Activated T-cell treated with anti-CD3 and anti-CD28 coated beads for 24 hours (primary cell): ENCODE measurements at places on chromosomes 3 and 15.
A peak's percentile ranks its signal among the peaks of the same experiment; 100 is the strongest.

DNA sequence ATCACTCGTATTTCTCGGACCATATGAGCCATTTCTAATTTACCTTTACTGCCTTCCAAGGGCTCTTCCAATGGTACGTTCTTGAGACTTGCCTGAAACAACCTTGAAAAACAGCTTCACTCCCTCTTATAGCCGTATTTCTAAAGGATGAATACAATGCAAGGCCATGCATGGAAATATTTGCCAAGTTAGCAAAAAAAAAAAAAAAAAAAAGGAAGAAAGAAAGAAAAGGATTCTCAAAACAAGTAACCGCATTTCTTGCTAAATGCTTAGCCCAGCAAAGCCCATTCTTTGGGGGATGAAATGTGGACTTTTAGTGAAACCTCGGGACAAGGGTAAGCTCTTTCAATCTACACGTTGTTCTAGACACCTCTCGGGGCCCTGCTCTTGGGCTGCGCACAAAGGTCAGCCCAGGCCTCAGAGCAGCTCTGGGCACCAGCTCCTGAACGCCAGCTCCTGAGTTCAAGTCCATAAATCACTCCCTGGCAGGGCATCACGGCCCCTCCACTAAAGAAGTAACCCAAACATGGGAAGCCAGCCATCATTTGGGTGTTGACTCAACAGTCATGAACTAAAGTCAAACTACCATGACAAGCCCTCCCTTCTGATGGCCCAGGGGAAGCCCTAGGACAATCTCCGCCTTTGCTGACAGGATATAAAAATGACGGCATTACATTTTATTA lies 132.7 kb downstream of the ADAMTS17 start:
- no peak for DNase-seq

- no peak for DNase-seq
Measured at GRCh38 chr3:114838025-114838424, 309.1 kb downstream of the ZBTB20 start.

DNA sequence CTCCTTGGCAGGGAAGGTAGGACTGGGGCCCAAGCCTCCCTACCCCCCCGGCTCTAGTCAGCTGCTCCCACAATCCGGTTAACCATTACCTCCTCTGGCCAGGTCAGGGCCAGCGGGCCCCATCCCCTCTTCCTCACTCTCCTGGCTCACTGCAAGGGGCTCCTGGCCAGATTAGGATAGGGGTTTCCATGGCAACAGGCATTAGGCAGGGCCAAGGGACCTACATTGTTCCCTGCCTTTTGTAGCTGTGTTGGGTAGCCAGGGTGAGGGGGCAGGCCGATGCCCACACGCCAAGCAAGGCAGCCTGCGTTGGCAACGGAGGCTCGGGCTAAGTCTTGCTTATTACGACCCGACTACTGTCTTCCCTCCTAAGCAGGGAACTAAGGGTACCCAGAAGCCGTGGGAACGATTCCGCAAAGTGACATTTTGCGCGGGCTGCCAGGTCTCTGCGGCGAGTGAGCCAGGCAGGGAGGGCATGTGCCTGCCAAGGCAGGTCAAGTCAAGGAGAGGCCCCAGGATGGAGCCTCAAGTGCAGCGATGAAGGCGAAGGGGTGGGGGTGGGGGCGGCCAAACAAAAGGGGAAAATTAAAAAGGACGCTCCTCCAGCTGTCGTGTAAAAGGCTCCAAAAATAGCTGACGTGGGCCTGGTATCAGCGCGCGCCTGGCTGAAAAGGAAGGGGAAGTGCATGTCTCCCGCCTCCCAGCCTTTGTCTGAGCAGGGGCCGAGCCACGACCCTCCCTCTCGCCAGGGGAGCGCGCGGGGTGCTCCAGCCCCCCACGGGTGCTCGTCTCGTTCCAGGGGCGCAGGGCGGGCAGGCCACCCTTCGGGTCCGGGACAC lies 919 bp downstream of the IDH2 start:
- DNase-seq = no peak

- DNase-seq = no peak
Measured at GRCh38 chr3:50554553-50554952, 13.0 kb downstream of the C3orf18 start.

DNA sequence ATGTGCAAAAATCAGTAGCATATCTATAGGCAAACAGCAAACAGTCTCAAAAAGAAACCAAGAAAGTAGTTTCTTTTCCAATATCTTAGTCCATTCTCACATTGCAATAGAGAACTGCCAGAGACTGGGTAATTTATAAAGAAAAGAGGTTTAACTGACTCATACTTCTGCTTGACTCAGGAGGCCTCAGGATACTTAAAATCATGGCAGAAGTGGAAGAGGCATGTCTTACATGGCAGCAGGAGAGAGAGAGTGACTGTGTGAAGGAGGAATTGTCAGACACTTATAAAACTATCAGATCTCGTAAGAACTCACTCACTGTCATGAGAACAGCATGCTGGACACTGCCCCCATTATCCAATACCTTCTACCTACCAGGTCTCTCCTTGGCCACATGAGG lies 327.9 kb upstream of the EPHA3 start:
- no peak for DNase-seq

- no peak for DNase-seq
Measured at GRCh38 chr3:52479877-52480575, 15.1 kb upstream of the STAB1 start.

GRCh38 chr15:64894395-64895056 lies 17.2 kb upstream of the ANKDD1A start:
- DNase-seq = peak; percentile 56

DNA sequence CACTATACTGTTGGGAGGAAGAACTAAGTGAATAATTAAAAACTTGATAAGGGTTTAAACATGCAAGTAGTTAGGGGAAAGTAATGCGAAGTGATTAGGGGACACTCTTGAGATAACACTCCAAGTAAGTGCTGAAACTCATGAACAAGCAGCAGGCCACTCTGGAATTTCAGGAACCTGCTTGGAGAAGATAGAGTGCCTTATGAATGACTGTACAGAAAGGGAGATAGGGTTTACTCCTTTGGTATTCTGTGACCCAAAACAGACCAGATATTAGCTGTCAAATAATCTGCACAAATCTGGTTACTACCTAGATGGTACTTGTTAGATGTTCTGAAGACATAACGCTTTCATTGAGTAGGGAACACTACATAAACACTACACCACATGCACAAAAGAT lies 85.6 kb downstream of the FRMD4B start:
- no peak for DNase-seq

GRCh38 chr15:91853948-91854638 lies 585 bp downstream of the SLCO3A1 start:
- no peak for DNase-seq

- DNase-seq = peak; percentile 35
Measured at GRCh38 chr3:172332256-172333041, 115.8 kb downstream of the GHSR start.

- DNase-seq = peak; percentile 9
Measured at GRCh38 chr15:73127302-73127936, 75.2 kb downstream of the NEO1 start.

DNA sequence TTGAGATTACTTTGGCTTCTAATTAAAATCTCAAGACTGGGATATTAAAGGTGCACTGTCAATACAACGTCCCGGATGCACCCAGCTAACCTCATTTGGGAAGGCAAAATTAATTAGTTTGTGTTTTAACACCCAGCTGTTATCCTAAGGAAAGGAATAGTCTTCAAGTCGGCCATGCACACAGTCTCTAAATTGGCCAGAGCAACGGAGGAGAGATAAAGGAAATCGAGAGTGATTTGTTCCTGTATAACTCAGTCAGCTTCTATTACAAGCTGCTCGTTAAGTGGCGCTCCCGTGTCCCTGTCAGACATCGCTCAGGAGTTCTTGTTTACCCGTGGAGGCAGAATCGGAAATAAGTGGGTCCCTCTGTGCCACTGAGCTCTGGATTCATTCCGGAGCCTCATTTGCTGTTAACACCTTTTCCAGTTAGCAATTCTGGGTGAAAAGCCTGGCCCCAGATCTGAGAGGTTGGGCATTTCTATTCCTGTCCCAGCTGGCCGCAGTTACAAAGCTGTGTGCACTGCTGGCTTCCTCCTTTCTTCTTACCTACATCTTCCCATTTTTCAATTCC lies 63.9 kb downstream of the ST8SIA2 start:
- no peak for DNase-seq

DNA sequence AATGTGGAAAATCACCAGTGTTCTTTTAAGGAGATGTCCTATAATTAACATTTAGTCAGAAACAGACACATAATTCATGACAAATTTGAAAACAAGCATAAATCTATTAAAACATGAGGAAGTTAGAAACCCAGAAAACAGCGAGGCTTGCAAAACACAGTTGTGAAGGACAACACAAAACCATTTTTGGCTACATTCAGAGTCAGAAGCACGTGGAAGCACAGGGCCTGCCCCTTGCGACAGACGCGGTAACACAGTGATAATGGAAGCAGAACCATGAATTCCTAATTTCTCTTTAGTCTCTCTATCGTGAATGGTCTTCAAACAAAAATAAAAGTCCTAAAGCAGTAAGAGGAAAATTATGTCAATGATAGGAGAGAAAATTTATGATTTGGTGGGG lies 12.2 kb downstream of the NCEH1 start:
- no peak for DNase-seq

DNA sequence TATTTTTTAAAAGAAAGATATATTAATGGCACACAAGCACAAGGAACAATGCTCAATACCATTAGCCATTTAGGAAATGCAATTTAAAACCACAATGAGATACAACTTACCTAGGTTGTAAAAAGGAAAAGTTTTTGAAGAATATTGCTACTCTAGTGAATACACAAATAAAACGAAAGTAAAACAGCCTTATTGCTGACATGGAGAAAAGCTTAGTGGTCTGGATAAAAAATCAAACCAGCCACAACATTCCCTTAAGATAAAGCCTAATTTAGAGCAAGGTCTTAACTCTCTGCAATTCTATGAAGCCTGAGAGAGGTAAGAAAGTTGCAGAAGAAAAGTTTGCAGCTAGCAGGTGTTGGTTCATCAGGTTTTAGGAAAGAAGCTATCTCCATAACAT lies 892.7 kb upstream of the ALCAM start:
- no peak for DNase-seq

DNA sequence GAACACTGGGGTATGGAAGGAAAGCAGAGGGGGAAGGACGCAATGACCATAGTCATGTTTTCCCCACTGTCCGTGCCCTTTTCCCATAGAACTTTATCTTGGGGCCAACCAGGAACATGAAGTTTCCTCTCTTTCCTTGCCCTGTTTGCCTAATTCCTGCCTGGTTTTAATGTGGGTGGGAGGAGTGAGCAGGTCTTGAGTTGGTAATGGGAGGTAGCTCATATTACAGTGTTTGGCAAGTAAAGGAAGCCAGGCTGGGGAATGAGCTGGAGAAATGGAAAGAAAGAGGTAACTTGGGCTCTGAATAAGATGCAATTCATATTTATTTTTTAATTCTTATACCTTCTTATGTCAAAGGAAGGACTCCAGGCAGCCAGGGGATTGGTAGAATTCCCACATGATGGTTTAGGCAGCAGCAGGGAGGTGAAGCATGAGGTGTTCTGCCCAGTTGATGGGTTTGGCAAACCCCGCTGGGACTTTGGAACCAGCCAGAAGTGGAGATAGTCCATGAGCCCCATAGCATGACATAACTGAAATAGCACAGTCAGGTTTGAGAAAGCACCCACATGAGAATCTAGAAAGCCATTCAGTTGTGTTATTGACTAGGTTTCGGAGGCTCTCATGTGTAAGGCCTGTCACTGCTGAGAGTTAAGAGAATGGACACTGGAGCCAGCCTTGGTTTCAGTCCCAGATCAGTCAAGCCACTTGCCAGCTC lies 60.0 kb downstream of the CCK start:
- no peak for DNase-seq

DNA sequence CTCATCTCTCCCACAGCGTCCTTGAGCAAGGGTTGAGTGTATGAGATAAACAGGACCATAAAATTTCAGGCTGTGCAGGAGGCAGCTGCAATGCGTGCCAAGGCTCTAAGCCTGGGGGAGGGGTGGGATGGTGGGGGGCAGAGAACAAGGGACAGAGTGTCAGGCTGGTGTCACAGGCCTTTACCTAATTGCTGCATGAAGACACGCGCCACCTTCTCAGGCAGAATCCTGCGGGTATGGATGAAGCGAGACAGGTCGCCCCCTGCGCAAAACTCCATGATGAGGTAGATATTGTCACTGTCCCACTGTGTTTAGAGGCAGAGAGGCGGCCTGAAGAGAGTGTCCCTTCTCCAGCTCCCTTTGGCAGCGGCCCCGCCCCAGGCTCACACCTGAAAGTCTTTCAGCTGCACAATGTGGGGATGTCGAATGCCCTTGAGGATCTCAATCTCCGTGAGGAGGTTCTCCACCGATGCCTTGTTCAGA lies 1.0 kb downstream of the ULK3 start:
- DNase-seq = no peak

- peak; percentile 2 for DNase-seq
Measured at GRCh38 chr15:89575656-89576416, 567 bp downstream of the TICRR start.

GRCh38 chr15:40538976-40539375 lies 25.9 kb downstream of the CCDC32 start:
- no peak for DNase-seq

DNA sequence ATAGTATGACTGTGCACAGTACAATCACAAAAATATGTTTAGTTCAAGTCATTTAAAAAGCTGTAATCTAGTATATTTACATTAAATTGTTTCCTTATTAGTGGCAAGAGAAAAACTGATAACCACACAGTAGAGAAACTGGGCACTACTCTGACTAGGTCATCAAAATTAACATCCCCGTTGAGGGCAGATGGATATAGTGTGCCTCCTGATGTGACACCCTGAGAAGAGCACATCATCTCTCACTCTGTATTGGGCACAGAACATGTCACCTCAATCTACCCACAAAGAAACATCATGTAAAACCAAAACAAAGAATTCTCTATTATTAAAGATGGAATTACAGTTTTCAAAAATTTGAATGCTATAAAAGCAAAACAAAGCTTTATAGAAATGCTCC lies 221.9 kb upstream of the NANOGP8 start:
- no peak for DNase-seq

GRCh38 chr3:47399016-47399415 lies 18.2 kb downstream of the PTPN23 start:
- DNase-seq = no peak

DNA sequence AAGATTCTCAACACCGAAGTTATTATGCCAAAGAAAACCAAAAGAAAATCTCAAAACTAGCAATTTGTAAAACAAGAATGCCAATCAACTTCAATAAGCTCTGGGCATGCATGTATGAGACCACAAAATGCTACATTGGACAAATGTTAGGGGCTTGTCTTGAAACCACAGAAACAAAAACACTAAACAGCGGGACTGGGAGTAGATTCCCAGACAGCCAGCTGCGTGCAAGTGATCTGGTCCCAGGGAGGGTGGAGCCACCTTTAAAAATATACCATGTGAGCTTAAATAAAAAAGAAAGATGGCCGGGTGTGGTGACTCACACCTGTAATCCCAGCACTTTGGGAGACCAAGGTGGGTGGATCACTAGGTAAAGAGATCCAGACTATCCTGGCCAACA lies 163.6 kb upstream of the PRICKLE2 start:
- DNase-seq = no peak
